Stimulated activated CD8-positive, alpha-beta memory T cell treated with anti-CD3 and anti-CD28 coated beads, Interleukin-4, amount 100 ng/mL, for 4 hours (primary cell): ENCODE measurements at places on chromosomes 7 and 10.
A peak's percentile ranks its signal among the peaks of the same experiment; 100 is the strongest.

DNA sequence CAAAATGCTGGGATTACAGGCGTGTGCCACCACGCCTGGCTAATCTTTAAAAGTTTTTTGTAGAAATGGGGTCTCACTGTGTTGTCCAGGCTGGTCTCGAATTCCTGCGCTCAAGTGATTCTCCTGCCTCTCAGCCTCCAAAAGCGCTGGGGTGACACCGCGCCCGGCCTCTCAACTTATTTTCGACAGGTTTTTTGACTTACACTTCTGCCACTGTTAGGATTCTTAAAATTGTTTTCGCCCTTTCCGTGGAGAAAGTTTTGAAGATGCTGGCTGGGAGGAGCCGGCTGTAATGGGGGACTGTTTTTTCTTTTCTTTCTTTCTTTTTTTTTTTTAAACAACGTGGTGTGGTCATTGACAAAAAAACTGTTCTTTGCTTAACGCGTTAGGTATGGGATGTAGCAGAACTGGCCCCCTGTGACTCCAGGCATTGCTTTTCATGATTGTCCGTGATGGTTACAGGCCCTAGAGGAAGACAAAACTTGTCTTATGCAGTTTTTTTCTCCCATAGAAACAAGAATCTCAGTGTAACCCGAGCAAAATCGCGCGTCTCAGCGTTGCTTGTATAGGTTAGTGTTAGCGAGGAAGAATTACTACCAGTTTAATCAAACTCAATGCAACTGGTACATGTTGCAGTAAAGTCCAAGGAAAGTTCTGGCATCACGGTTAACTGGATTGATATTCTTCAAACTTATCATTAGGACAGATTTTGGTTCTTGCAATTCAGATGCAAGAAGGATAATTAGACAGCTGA is 72.2 kb downstream of the DAGLB start:
- no peak for DNase-seq

DNA sequence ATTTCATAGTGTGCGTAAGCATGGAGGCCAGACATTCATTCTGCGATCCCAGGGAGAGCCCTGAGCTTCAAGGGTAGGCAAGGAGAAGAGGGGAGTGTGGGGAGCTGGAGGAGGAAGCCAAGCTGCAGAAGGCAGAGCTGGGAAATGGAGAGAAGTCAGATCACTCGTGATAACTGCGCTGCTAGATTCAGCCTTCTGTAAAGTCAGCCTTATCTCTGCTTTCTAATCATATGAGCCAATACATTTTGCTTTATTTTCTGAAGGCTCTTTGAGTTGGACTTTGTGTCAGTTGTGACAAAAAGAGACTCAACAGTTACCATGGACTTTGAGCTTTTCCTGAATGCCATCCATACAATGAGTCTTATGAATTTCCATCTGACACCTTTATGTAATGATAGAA is 61.7 kb upstream of the CREB5 start:
- DNase-seq = no peak

DNA sequence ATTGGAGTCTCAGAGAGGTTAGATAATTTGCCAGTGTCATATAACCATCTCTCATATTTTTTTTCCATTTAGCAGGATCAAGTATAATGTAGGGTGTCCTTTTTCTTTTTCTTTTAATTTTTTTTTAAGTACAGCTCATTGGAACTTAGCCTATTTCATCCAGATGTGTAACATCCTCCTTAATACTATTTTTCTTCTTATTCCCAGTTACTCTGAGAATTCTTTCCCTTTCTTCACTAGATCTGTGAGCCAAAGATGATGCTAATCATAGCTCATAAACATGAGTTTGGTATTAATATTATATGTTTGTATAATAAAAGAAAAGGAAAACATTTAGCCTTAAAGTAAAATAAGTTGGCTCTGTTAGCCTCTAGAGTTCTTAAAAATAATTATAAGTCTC is 32.8 kb downstream of the PPP1R9A start:
- DNase-seq = no peak

- no peak for DNase-seq
These were observed 53.7 kb upstream of the MACC1 start for GRCh38 chr7:20270867-20271266.

DNA sequence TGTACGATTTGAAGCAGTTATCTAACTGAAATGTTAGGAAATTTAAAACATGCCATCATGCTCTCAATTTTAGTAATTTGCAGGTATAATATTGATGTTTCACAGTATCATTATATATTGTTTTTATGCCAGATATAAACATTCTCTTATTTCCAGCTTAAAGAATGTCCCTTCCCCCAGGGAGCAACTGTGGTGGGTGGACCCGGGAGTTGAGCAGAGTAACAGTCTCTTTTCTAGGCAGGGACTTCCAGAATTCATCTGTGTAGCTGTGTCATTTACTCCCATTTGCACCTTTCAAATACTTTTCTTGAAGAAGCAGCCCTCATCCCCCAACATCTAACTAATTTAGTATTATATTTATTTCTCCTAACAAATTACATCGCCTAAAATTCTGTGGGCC is 9.6 kb downstream of the INPP5F start:
- DNase-seq = no peak

- DNase-seq = no peak
These were observed 250.2 kb downstream of the COBL start for GRCh38 chr7:51066405-51066882.

- DNase-seq = no peak
These were observed 12.1 kb upstream of the MCU start for GRCh38 chr10:72679838-72680241.

GRCh38 chr7:116166156-116166555 is 44.2 kb upstream of the TES start:
- no peak for DNase-seq

- DNase-seq = no peak
These were observed 37.5 kb upstream of the MTPN start for GRCh38 chr7:136014659-136015058.

- DNase-seq = peak; percentile 43
These were observed 219.9 kb downstream of the CELF2 start for GRCh38 chr10:11237571-11237970.

DNA sequence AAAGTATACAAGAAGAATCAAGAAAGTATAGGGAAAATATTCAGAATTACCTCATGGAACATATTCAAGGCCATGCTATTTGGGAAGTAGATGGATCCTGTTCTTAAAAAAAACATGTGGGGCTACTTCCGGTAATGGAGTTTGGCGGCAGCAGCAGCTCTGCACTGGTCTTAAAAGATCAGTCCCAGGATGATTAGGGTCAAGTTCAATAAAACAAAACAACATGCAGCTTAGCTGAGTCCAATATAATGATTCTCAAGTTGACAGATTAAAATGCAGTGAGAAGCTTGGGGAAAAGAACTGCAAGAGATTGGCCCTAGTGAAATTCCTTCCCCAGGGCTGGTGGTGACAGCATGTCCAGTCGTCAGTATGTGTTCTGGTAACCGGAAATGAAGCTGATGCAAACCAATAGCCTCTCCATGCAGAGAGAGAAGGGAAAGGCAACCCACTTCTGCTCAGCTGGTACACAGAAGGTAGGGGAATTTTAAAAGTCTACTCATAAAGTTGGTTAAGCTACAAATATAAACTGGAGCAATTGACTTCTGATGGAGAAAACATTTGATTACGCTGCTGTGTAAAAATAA is 305.1 kb upstream of the IMMP2L start:
- DNase-seq = no peak

DNA sequence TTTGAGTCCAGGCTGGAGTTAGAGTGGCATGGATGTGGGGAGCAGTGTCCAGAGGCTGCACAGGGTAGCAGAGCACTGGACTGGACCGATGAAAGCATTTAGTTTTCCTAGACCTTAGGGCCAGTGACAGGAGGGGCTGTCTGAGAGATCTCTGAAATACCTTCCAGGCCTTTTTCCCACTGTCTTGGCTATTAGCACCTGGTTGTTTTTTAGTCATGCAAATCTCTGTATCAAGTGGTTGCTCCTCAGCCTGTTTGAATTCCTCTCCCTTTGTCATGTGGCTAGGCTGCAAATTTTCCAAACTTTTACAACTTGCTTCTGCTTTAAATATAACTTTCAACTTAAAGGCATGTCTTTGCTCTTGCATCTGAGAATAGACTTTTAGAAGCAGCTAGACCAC is 504.3 kb upstream of the VSTM2A start:
- no peak for DNase-seq

DNA sequence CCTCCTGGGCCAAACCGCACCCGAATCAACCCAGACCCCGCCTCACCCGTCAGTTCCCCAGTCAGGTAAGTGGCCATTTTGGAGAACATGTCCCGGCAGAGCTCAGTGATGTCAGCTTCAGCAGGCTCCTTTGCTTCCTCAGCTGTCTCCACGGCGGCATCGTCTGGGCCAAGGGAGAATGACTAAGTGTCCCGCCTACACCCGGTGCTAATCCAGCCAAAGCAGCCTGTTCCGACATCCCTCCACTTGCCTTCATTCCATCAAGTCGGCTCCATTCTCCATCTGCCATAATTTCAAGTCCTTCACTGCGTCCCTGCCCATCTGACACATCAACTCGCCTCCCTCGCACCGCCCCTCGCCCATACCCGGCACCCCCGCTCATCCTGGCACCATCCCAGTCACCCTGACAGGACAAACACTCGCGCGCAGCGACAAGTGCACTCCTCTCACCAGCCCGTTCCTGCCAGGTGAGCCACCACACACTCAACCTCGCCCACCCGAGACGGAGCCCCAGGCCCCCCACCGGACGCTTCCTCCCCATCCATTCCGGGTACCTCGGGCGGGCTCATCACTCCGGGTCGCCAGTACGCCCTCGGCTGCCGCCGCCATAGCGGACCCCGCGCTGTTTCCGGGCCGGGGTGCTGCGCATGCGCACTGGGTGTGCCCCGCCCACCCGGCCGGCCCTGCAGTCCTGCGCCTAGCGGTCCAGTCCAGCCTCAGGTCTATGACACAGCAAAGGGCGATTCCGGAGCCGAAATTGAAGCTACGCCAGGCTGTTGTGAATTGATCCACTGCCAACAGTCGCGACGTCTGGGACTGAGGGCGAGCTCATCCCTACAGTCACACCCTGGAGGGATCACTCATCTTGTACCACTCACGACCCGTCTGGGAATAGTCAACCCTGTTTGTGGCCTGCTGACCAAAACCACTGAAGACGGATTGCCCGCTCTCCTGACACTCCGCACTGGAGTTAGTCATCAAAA is at the start of gene BLOC1S2:
BLOC1S2 (minus strand) TSS at position 630 of the 983 bp plus-strand sequence; CDS start at position 609, 21 bp downstream.
- DNase-seq = peak; percentile 73

- DNase-seq = no peak
These were observed 255.8 kb downstream of the GLRX3 start for GRCh38 chr10:130392031-130392430.

- no peak for DNase-seq
These were observed 209.8 kb downstream of the ACTR3B start for GRCh38 chr7:152969335-152969734.

GRCh38 chr7:132030086-132030568 is 473.7 kb upstream of the PODXL start:
- DNase-seq = no peak

- DNase-seq = no peak
These were observed 137.9 kb downstream of the GLI3 start for GRCh38 chr7:42099066-42099465.

GRCh38 chr7:727104-727805 is at the start of gene PRKAR1B:
Gene PRKAR1B (minus strand): TSS chr7:727281. CDS start chr7:711505, 15,776 bp downstream.
- peak; percentile 20 for DNase-seq

DNA sequence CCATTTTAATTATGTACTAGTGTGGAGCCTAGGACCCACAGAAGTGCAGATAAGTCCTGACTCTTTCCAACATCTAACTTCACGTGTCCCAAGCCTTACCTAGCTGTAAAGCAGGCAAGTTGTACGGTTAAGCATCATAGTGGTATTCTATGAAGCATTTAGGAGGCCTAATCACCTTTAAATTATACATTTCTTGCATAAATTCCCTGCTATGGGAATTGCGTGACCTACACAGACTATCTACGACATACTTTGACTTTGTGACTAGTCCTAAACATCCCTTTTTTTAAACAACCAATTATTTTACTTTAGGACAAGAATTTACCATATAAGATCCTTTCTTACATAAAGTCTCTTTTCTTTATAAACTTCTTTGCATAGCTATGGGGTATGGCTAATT is 37.7 kb upstream of the LRGUK start:
- DNase-seq = no peak

GRCh38 chr10:77526868-77527617 is 110.6 kb downstream of the KCNMA1 start:
- DNase-seq = no peak

DNA sequence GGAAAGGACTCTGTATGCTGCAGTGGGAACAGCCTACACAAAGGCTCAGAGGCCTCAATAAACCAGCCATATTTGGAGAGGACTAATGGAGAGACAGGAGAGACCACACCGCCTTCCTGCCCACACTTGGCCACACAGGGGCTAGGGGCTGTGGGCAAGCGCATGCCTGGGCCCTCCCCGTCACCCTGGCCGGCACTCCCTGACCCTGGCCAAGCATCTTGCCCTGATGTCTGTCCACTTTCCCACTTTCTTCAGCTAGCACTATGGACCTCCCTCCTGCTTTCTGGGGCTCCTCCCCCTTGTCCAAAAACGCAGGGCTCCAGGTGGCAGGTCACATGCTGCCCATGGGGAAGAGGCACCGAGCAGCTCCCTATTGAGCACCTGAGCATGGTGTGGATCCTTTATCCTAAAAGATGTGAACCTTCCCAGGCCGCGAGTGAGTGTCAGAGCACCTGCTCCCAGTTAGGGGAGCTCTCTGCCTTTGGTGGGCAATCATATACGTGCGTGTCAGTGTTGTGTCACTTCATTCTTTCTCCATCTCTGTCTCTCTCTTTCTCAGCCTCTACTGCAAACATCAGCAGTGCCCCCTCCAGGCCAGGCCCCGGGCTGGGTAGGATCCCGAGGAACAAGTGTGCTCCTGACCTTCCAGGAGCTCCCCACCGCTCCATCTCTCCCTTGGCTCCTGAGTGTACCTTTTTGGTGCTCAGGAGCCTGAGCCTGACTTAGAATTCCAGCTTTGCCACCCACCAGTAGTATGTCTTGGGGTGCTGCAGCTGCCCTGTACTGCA is 74.0 kb downstream of the ZMIZ1 start:
- no peak for DNase-seq

DNA sequence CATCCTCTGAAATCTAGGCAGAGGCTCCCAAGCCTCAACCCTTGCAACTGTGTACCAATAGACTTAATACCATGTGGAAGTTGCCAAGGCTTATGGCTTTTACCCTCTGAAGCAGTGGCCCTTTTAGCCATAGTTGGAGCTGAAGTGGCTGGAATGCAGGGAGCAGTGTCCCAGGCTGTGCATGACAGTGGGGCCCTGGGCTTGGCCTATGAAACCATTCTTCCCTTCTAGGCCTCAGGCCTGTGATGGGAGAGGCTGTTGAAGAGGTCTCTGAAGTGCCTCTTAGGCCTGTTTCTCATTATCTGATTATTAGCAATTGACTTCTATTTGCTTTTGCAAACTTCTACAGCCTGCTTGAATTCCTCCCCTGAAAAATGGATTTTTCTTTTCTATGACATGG is 612.7 kb upstream of the ZWINT start:
- DNase-seq = no peak

- no peak for DNase-seq
These were observed 555.0 kb downstream of the PTPRN2 start for GRCh38 chr7:158032561-158033115.

GRCh38 chr7:106717955-106718871 is 57.3 kb upstream of the CCDC71L start:
- DNase-seq = peak; percentile 63

GRCh38 chr10:99619090-99619800 is 994 bp downstream of the SLC25A28 start:
- no peak for DNase-seq
